ENCODE measurements at places on chromosomes 4 and X. TPM values are rescaled to one million over a fixed set of nuclear protein-coding genes. Genes with fewer than 3 reads are reported as not detected.

- H3K4me3 ChIP-seq = no peak overlapping the region
- no peaks in the 10 kb centered on the region for H3K27me3 ChIP-seq
- DNase-seq = no peak
- no peaks in the 10 kb centered on the region for H3K36me3 ChIP-seq
- no peaks in the 10 kb centered on the region for H3K4me1 ChIP-seq
- H3K27ac ChIP-seq = no peak overlapping the region
Measured at GRCh38 chr4:47315346-47315745, 148.2 kb downstream of the COMMD8 start.

DNA sequence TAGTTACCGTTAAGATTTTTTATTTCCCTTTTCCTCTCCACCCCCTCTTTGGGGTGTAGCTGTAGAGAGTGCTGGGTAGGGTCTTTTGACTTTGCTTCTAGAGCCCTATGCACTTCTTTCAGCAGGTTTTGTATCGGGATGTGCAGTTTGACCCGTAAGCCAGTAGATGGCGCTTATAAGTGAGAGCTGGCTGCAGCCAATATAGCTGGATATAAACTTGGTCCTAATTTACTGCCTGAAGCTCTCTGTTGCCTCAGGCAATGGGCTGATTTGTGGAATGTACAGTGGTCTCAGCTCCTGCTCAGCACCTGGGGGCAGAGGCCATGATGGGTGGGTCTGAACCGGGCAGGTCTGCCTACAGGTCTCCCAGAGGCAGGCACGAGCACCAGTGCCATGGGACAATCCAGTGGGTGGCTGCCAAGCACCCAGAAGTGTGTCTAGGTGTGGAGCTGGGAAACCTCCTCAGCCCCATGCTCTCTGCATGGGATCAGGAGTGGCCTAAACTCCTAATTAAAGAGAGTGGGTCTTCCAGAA is 146.5 kb downstream of the SPANXN1 start:
- DNase-seq = no peak
- no peak overlapping the region for H3K4me3 ChIP-seq
- peaks cover 4% of the 10 kb centered on the region for H3K27me3 ChIP-seq
- H3K27ac ChIP-seq = no peak overlapping the region
- no peaks in the 10 kb centered on the region for H3K36me3 ChIP-seq

DNA sequence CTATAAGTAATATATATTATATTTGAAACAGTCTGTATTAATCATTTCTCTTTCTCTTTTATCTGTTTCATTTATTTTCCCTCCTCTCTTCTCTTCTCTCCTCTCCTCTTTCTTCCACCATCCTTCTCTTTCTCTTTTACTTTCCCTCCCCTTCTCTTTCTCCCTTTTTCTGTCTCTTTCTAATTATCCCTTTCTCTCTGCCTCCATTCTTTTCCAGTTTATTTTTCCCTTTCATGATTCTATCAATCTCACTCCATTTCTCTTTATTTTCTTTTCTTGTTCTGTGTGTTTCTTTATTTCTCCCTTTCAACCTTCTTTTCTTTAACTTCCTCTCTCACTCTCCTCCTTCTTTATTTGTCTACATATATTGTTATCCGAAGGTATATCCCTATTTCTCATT is 399.8 kb upstream of the POU3F4 start:
- DNase-seq = no peak
- H3K4me1 ChIP-seq = no peaks in the 10 kb centered on the region
- H3K4me3 ChIP-seq = no peak overlapping the region
- H3K27ac ChIP-seq = no peak overlapping the region
- no peaks in the 10 kb centered on the region for H3K36me3 ChIP-seq

- no peak overlapping the region for H3K27ac ChIP-seq
- peaks cover 3% of the 10 kb centered on the region for H3K4me1 ChIP-seq
- DNase-seq = no peak
- H3K4me3 ChIP-seq = no peak overlapping the region
- no peaks in the 10 kb centered on the region for H3K36me3 ChIP-seq
- H3K27me3 ChIP-seq = no peaks in the 10 kb centered on the region
Measured at GRCh38 chr4:76736414-76736813, 161.5 kb downstream of the SOWAHB start.

LSM6 gene
- total RNA-seq = 21.0 TPM

Measured in adrenal gland (tissue), 19 donors.